ENCODE measurements at places on chromosomes 5 and 9.

GRCh38 chr5:150035139-150035895 lies 34.8 kb downstream of the HMGXB3 start:
- DNase-seq = peak; percentile 62

GRCh38 chr9:120510816-120511215 lies 69.2 kb downstream of the CDK5RAP2 start:
- DNase-seq = no peak

DNA sequence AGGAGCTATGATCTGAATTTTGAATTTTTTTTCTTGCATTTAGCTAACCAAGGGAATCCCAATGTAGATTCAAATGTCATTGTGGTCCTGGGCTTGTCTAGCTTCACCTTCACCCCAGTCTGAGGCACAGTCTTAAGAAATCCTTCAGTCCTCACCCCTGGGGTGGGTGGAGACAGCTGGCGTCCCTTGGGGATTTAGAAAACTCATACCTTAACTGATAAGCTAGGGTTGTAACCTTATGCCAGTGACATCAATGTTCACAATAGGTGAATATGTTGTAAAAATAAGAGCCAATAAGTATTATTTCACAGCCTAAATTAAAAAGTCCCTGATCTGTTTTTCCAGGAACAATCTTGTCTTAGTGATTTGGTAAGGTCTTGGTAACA lies 4.6 kb downstream of the ISOC1 start:
- no peak for DNase-seq

- DNase-seq = no peak
Observed at GRCh38 chr5:148776780-148777179, 49.6 kb upstream of the ADRB2 start.

GRCh38 chr5:147818290-147818689 lies 13.2 kb downstream of the SPINK1 start:
- no peak for DNase-seq

DNA sequence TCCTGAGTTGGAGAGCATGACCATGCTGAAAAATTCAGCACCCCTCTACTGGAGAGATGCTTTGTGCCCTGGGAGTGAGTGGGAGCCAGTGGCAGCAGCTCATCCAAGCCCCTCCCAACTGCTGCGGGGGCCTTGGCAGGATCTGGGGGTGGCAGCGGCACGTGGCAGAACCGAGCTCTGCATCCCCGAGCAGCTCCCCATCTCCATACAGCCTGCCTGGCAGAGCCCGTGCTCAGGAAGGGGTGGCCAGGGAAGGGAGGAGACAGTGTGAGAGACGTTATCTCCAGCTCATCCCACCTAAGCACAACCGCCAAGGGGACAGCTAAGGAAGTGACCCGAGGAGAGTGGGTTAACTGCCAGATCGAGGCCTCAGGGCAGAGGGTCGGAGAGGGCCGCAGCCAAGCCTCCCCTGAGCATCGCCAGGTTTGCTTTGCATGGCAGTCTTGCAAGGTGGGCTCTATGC lies 17.2 kb upstream of the DPM2 start:
- no peak for DNase-seq

GRCh38 chr5:159514229-159514810 lies 184.0 kb upstream of the IL12B start:
- DNase-seq = no peak

GRCh38 chr5:55177078-55177477 lies 4.1 kb upstream of the CDC20B start:
- DNase-seq = no peak

DNA sequence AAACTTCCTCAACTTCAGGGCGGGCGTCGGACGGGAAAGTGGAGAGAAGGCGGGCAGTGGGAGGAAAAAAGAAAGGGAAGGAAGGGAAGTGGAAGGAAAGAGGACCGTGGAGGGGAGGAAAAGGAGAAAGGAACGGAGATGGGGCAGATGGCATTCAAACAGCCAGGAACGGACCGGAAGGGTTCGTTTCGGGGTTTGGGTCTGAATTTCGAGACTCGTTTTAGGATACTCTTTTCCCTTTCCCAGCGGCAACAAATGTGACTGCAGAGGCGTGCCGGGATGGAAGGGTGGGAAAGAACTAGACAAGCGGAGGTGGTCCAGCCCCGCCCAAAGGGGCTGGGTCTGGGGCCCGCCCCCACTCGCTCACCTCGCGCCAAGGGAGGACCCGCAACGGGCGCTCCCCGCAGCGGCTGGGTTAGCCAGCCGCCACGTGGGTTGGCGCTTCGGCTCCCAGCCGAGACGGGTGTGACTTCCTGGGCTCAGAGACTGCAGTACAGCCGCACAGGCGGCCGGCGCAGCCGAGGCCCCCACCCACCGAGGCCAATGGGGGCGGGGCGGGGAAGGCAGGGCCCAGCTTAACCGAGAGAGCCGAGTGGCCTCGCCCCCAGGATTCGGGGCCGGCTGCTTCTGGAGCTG lies 2.7 kb downstream of the VCAN start:
- peak; percentile 72 for DNase-seq

DNA sequence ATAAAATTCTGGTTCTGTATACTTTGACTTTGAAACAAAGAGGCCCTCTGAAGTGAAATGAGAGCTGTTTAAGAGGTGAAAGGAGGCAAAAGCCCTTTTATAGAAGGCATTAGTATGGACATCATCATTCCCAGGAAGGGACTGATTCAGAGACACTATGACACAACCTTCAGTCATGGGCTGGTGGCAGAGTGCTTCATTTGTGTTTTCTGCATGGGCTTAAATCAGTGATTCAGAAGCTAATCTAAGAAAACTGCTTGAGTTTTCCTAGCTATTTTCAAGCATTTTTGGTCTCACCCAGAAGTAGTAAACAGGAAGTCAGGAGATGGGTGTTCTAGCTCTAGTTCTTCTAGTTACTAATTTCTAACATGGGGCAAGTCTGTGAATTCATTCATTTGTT lies 288.9 kb downstream of the TRPM3 start:
- DNase-seq = no peak

- DNase-seq = no peak
Observed at GRCh38 chr5:152092580-152092979, 167.9 kb upstream of the GLRA1 start.

DNA sequence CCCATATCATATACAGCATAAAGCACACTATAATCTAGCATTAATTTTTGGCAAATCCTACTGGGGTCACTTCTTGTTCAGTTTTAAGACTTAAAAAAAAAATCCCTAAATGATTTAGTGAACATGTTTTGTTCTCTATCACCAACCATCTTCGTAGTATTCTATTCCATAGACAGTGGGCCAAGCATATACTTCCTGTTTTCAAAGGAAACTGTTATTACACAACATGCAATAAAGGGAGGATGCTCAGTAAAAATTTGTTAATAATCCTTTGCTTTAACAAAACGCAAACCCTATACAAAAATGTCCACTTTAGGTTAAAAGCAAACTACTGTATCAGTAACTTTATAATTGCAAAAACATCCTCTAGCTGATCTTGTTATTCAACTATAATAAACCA lies 13.0 kb downstream of the CCNH start:
- DNase-seq = peak; percentile 35

GRCh38 chr9:25310961-25311360 lies 367.3 kb downstream of the TUSC1 start:
- DNase-seq = no peak

DNA sequence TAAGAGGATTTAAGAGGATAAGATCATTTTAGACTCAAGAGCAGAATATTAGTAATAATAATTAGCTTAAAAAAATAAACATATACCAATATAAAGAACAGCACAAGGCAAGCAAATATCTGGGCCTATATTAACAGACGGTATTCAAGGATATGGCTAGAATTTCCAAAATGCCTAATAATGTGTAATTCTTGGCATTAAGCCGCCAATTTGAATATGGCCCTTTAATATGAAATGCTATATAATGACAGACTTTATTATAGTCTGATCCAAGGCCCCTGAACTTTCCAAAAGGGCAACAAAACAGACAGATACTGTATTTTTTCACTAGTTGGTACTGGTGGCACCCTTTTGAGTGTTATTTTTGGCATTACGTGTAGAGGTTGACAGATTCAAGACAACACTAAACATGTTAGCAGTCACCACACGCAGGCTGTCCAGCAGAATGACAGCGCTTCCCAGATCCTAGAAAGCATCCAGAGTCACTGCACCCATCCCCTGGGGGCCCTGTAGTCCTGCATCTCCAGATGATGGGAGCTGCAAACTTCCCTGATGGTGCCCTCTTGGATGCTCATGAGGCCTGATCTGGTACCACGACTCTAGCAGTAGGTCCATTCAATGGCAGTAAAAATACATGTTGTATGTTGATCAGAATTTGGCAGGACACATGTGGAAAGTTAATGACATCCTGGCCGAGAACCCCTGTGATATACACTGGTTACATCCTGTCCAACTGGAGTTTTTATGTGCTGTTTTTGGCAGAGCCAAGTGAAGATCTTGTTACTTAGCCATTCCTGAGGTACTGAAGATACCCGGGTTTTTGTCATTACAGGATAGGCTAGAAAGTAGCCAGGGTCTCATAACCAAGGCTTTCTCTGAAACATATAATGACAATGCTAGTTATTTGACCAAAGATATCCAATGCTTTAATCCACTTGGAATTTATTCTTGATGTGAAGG lies 1.7 kb upstream of the ABL1 start:
- DNase-seq = no peak

DNA sequence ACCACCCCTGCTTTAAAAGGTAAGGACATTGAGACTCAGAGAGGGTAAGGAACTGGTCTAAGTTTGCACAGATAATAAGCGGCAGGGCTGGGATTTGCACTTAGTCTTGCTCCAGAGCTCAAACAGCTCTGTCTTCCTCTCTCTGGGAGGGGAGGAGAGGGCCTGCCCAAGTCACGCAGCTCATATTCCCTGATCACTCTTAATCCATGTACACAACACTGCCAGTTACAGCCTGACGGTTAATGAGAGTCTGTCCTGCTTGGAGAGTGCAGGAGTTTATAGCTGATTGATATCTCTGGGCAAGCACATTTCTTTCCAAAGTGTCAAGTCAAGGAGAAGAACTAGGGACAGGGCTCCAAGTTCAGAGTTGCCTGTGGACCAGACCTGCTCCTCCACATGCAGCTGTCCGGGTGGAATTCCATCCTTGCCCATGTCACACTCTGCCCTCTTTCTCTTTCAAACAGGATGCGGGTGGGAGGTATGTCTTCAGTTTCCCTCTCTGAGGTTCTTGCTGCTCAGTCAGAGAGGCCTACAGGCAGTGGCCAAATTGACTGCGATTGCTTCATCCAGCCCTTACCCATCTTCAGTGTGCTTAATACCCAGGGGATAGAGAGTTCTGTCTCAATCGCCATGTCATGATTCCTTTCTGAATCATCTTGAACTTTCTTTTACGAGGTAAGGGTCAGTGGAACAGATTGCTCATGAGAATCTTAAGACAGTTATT lies 54.5 kb downstream of the GALNT12 start:
- DNase-seq = no peak

DNA sequence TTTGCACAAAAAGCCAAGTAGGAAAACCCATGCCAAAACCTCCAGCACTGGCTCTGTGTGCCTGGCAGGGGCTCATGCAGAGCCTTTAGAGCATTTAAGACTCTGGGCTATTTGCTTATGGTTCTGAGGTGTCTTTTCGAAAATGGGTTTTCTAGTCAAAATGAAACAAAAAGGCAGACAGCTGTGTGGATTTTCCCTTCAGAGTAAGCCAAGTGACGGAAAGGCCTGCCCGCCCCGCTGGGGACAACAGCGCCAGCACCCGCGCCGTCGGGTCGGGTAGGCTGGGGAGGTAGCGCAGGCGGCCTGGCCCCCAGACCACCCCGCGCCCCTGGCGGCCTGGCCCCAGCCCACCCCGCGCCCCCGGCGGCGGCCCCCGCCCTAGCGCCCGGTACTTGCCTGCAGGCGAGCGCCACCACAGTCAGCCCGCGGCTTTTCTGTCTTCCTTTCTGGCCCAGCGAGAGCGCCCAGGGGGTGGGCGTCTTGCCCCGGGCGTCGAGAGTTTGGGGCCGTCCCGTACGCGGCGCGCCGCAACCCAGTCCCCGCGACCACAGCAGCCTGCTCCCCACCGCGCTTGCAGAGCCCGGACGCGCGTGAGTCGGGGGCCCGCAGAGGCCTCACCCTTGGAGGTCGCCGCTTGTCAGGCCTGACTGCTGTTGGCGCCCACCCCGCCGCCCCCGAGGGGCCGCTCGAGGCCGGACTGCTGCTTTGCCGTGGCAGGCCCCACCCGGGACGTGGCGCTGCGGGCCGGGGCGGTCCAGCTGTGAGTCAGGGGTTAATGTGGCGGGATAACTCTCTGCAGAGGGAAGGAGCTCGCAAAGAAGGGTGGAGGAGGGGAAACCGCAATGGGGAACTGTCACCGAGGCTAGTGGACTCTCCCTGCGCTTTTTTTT lies at the start of gene TICAM2:
Gene TICAM2, minus strand, starts transcription at position 779 of the 890 bp plus-strand sequence. CDS start 21,223 bp downstream, outside the sequence.
- peak; percentile 77 for DNase-seq

DNA sequence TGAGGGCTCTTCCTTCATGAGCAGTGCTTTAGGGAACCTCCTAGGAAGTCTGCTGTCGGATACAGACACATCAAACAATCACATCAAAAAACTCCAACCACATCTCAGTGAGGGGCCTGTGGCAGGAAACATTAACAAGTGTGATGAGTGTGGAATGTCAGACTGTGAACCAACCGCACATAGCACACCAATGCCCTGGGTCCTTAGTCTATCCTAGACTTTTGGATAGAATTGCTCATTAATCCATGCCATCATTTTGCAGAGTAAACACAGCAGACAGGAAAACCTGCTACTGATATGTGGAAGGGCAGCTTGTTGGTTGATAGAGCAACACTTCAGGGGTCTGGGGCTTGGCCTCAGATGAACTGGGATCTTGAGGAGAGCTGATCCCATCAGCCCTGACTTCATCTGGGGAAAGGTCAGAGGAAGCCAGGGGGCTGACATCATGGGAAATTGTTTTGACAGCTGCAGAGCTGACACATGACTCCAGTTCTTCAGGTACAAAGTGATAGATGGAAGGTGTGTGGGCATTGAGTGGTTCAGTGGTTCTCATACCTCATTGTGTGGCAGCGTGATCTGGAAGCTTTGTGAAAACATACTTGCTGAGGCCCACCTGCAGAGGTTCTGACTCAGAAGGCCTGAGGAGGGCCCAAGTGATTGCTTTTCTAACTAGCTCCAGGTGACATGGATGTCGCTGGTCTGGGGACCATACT lies 193.3 kb downstream of the DIRAS2 start:
- no peak for DNase-seq

DNA sequence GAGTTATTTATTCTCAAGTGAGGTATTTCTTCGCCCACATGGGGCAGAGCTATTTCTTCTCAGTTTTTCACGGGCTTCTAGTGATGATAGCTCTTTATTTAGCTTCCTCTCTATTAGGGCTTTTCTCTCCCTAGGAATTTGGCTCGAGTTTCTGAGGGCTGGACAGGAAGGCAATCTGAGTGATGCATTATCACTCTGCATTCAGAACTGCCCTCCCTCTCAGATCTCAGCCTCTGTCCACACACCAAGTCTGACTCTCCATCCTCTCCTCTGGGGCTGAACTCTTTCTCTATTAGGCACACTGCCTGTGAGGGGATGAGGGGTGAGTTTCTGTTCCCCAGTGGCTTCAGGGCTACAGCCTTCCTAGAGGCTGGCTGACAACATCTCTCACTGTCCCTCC lies 14.9 kb upstream of the SCAMP1 start:
- DNase-seq = no peak

GRCh38 chr5:103927739-103928138 lies 365.1 kb upstream of the NUDT12 start:
- DNase-seq = no peak

GRCh38 chr5:96816411-96816939 lies 8.7 kb upstream of the ERAP1 start:
- peak; percentile 74 for DNase-seq

GRCh38 chr5:95617057-95617456 lies 2.8 kb upstream of the GPR150 start:
- no peak for DNase-seq
